BE2C (cell line): ENCODE measurements at places on chromosomes 4 and X.
A peak's percentile ranks its signal among the peaks of the same experiment; 100 is the strongest.

DNA sequence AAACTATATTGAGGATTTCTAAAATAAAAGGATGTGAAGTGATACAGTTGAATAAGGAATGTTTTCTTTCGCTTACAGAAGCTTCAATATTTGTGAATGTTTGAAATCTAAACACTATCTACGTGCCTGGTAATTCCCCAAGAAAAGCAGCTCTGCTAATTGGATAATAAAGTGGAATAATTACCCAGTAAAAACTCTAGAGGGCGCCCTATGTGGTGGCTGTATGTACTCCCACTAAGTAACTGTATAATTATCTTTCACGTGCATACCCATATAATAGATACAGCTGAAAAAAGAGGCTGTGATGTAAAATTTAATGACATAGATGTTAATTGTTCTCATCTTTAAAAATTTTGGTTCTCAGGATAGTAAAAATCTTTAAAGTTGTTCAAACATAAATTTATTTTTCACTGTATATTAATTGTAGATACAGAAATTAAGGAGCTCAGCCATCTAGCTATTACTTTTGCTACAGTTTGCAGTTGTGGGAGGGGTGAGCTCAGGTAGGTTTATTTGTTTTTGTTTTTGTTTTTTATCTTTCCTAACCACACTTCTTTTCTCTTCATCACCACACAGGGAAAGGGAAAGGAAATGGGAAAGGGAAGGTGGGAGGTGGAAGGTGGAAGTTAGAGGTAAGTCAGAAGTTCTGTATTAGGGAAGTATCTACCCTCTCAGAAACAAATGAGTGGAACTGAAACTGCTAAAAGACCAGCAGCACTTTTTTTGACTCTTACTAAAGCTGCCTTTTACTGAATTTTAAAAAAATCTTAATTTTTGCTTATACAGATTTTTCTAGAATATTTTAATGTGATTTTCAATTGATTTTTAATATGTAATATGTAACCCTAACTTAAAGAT is 151.7 kb upstream of the RPS6KA6 start:
- DNase-seq, result peak; percentile 6

DNA sequence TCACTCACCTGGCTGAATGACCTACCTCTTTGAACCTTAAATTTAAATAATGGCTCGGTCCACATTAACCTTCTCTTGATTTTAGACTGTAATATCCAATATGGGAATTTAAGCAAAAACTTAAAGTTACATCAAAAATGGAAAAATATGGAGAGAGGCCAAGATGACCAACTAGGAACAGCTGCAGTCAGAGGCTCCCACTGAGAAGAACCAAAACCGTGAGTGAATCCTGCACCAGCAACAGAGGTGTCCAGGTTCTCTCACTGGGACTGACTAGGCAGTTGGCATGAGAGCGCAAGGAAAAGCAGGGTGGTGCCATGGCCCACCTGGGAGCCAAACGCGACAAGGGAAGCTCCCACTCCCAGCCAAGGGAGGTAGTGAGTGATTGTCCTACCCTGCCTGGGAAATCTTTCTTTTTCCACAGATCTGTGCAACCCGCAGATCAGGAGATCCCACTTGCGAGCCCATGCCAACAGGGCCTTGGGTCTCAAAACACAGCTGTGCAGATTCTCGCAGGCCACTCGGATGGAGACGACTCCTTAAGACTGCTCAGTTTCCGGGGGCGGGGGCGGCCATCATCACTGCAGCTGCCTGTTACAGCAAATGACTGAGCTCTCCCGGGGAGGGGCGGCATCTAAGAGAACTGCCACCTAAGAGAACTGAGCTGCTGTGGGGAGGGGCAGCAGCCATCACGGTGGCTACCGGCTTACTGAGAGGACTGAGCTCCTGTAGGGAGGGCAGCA is 343.4 kb downstream of the DMD start:
- DNase-seq, result no peak

GRCh38 chr4:151948351-151949016 is 187.7 kb upstream of the GATB start:
- DNase-seq, result no peak

- no peak for DNase-seq
Measured at GRCh38 chr4:148315049-148315448, 127.2 kb downstream of the NR3C2 start.

DNA sequence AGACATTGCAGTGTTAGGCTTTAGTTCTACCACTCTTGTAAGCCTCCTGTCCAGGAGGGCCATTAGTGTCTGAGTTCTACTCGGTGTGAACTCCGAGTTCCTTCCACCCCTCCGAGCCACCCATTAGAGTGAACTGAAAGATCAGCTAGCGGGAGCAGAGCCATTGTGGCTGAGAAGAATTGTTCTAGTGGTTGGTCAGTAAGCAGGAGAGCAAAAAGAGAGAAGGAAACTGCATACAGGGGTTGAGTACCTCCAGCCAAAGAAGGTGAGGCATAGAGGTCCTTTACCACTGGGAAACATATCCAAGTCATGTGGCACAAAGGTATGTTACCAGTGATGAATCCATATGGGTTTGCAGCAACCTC is 96.9 kb downstream of the CPE start:
- no peak for DNase-seq

DNA sequence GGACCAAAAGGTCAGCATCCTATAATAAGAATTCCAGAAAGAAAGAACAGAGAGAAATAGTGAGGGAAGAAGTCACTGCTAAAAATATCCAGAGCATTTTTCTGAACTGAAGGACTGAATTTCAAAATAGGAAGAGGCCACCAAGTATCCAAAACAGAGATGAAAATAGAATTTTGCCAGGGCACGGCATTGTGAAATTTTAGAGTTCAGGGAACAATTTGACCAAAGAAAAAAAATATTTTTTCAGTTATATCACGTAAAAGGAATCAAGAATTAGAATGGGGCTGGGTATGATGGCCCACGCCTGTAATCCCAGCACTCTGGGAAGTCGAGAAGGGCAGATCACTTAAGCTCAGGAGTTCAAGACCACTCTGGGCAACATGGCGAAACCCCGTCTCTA is 65.4 kb downstream of the FGFBP1 start:
- DNase-seq, result no peak

- no peak for DNase-seq
Measured at GRCh38 chrX:40299641-40300046, 201.9 kb upstream of the BCOR start.

DNA sequence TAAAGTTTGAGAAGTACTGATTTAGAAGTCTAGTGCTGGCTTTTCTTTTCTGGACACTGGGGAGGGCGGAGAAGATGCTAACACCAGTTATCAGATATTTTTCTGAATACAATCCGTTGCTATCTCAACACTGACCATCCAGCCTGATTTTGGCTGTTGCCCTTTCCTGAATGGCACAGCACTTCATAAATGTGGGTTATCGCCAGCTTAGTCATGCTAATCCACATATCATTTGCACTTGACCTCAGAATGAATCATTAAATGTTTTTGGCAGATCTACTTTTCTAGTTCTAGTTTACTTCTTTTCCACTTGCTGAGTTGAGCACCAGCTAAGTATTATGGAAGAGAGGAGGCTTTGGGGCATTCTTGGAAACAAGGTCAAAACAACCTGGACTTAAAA is 60.8 kb upstream of the ESX1 start:
- no peak for DNase-seq

DNA sequence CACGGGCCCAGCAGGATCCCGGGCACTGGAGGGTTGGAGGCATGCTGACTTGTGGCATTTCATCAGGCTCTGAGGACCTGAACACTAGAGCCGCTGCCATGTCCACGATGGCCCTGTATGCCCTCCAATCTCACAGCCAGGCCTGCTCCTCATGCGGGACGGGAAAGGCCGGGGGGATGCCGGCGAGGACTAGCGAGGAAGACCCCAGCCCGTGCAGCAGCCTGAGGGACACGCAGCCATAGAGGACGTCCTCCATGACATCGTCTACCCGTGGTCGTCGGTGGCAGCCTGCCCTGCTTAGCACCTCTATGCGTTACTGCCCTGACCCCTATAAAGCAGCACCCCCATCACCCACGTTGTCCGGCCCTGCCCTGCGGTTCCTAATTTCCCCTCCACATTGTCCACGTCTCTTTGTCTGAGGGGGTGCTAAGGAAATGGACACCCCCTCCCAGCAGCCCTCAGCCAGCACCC is 32.6 kb downstream of the HMX1 start:
- DNase-seq, result no peak
